ENCODE measurements at places on chromosomes 5 and 9. TPM values are rescaled to one million over a fixed set of nuclear protein-coding genes. Genes with fewer than 3 reads are reported as not detected.

- no peak for DNase-seq
Observed at GRCh38 chr9:107744873-107745272, 255.3 kb upstream of the KLF4 start.

GRCh38 chr9:125985142-125985997 lies 238.2 kb downstream of the PBX3 start:
- no peak for DNase-seq

DOK3 gene
- 0.85 TPM for total RNA-seq

GRCh38 chr9:136403538-136403914 lies 3.6 kb upstream of the SNAPC4 start:
- DNase-seq: no peak

DNA sequence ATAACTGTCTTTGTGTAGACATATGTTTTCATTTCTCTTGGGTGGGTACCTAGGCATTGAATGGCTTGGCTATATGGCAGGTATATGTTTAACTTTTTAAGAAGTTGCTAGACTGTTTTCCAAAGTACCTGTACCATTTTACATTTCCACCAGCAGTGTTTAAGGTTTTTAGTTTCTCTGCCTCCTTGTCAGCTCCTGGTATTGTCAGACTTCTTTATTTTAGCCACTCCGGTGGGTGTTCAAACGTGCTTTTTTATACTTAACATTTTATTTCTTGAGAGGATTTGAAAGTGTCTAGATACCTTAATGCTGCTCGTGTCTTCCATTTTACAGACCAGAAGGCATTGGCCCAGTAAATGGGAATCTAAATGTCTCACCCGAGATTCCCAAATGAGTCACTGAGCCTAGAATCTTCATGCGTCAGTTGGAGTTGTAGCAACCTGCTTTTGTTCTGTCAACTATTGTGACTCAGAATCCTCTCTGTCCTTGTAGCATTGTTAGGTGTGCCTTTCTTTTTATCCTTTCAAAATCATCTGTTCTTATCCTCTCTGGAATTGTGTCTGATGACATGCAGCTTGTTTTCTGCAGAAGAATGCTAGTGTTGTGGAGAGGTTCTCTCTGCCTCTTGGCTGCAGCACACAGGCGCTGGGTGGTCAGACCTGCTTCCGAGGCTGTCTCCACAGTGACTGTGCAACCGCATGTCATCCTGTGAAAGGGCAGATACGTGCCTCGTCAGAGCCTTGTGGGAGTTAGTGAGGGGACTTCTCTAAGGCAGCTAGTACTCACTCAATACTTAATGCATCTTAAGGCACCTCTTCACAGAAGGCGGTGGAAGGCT lies 291.8 kb downstream of the AOPEP start:
- peak; percentile 77 for DNase-seq

DNA sequence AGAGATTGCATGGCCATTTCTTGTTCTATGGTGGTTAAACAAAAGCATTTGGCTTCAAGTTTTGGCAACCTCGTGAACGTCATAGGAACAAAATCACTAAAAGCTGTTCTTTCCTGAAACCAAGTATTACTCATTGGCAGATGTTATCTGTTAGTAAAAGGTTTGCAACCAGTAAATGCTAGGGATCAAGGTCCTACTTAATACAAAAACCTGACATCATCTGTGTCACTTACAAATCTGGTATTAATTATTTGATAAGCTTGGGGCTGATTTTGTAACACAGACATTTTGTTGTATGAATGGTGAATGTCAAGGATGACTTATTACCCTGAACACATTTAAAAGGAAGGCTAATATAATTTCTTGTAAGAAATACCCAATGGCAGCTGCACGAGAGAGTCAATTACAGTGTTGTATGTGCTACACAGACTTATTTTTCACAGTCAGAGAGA lies 486.4 kb upstream of the ZNF608 start:
- DNase-seq: no peak
